ENCODE measurements at places on chromosomes 16 and 17.

GRCh38 chr17:72334205-72334604, 213.4 kb downstream of the SOX9 start:
- no peak for DNase-seq

- no peak for DNase-seq
Measured at GRCh38 chr17:65630502-65630901, 69.1 kb upstream of the AXIN2 start.

- no peak for DNase-seq
Measured at GRCh38 chr17:75566834-75567233, 20.8 kb upstream of the MYO15B start.

- DNase-seq: no peak
Measured at GRCh38 chr17:83034525-83034924, 44.9 kb upstream of the METRNL start.

DNA sequence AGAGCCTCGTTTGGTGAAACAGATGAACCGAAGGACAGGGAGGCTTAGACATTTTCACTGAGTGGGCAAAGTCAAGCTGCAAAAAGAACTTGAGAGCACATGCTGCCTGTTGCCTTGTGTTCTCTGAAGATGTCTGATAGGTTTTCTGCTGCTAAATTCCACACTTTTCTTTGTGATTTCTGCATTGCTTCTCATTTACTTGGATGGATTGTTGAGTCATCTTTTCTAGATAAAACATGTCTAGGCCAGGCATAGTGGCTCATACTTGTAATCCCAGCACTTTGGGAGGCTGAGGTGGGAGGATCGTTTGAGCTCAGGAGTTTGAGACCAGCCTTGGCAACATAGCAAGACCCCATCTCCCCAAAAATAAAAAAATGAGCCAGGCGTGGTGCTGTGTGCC, 80.4 kb upstream of the CLEC18A start:
- no peak for DNase-seq

GRCh38 chr16:50266337-50267091, at the start of gene ADCY7:
Gene ADCY7, plus strand, starts transcription at chr16:50266551. Its CDS starts 21,629 bp downstream, at chr16:50288180.
- DNase-seq: no peak

DNA sequence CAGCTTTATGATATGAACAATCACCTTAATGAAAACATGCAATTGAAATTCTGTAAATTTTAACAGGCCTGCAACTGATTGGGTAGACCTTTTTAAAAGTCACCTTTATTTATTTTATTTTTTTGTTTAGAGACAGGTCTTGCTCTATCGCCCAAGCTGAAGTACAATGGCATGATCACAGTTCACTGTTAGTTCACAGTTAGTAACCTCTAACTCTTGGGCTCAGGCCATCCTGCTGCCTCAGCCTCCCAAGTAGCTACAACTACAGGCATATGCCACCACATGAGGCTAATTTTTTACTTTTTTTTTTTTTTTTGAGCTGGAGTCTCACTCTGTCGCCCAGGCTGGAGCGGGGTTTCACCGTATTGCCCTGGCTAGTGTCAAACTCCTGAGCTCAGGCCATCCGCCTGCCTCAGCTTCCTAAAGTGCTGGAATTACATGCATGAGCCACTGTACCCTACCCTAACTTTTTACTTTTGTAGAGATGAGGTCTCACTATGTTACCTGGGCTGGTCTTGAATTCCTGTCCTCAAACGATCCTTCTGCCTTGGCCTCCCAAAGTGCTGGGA, 28.0 kb downstream of the AP1G1 start:
- DNase-seq: no peak

DNA sequence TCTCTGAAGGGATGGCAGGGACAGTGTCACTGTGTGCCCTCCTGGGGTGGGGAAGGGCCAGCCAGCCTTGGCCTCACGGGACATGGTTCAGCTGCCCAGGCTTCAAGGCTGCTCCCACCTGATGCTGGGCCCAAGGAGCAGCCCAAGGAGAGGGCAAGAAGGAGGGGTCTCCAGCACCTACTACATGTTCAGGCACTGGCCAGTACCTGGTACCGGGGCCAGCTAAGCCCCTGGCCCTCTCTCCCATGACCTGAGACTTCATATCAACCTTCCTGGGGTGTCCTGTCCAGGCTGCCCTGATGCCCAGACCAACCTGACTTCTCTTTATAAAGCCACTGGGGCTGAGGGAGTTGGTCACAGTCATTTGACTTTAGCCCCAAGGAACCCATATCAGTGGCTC, 1.3 kb downstream of the USH1G start:
- DNase-seq: no peak

DNA sequence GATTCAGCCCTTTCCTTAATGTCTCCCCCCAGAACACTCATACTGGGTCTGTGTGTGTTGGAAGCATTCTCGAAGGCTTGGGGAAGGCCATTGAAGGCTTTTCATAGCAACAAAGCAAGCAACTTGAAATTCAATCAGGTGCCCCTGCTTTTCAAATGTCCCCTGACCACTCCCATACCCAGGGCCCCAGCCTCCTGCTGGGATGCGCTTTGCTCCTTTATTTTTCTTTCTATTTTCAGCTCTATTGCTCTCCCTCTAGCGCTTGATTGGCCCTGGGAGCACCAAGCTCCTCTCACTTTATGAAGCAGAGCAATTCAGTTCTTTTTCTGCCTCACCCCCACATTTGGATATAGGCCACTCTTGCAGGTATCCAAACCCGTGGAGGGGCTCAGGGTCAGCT, 92.0 kb downstream of the WSCD1 start:
- no peak for DNase-seq

DNA sequence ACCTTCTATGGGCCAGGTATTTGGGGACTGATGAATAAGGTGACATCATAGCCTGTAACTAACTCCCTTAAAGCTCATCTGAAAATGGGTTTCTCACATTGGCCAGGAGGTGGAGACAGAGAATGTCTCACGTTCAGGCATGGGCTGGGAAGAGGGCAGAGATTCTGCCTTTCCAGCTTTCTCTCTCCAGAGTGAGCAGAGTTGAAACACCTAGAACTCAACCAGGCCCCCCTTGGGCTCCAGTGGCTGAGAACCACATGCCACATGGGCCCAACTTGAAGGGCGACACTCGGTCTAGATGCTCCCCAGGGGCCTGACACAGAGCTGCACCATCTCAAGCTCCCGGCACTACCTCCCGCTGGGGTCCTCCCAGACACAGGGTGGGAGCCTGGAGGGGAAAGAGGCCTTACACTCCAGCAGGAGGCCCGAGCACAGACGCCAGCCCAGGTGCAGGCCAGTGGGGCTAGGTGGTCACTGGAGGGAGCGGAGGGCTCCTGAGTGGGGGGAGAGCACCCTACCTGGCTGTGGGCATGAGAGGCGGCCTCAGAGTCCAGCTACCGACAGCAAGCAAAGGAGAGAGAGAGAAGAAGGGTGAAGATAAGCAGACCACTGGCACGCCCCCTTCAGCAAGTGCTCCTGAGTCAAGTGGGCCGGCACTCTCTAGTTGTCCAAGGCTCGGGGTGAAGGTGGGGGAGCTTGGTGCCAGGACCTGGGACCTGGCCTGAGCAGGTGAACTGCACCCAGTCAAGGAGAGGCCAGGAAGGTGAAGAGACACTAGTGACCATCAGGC, 55.9 kb downstream of the MYO18A start:
- DNase-seq: peak; percentile 59

- no peak for DNase-seq
Measured at GRCh38 chr17:14950216-14950615, 314.9 kb downstream of the PMP22 start.

DNA sequence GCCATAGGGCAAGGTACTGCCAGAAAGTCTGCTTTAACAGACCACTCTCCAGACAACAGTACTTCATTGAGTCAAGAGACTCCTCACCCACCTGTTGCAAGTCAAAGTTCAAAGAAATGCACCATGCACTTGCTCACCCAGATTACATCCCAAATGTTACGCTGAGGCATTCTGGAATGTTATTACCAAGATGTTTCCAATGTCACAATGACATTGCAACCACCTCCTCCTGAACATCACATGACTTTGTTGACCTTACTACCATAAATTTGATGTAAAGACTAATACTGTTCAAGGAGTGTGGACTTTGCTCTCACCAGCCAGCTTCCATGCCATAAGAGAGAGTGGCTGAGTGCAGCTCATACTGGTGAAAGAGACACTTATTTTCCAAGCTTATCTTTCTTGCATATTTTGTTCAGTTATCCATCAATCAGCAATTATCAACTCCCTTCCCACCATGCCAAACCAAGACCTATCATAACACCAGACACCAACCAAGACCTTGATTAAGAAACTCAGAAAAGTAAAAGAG, 58.5 kb upstream of the BCAR1 start:
- no peak for DNase-seq
